ENCODE measurements at places on chromosomes 7 and 10.

- no peak for DNase-seq
Measured at GRCh38 chr7:114819616-114820362, 102.1 kb upstream of the MDFIC start.

DNA sequence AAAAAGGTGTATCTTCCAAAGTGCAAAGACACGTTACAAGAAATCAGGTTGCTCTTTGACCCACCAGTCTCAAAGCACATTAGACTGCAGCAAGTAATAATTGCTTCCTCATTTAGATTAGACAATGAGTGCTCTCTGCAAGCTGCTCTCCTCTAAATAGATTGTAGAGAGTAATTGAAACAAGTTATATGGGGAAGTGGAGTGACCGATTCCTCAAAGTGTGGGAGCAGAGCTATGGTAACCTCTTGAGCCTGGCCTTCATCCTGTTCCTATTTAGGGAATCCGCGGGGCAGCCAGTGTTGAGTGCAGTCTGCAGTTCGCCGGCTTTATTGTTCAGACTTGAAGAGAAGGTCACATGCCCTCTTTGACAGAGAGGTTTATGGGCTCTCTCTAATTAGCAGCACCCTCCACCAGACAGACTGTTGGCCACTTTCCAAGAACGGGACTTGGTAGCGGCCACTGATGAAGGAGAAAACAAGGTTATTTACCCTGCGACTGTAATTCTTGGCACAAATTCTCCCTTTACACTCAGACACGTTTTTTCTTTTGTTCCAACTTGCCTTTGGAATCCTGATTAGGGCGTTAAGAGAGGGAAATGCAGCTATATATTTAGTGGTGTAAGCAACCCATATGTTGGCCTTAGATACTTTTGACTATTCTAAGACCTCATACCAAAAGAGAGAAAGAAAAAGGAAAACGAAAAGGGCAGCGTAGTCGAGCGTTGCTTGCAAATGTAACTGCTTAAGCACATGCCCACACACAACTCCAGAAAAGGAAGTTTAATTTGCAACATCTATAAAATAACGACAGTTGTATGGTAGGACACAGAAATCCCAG, 107.5 kb downstream of the REEP3 start:
- peak; percentile 52 for DNase-seq

DNA sequence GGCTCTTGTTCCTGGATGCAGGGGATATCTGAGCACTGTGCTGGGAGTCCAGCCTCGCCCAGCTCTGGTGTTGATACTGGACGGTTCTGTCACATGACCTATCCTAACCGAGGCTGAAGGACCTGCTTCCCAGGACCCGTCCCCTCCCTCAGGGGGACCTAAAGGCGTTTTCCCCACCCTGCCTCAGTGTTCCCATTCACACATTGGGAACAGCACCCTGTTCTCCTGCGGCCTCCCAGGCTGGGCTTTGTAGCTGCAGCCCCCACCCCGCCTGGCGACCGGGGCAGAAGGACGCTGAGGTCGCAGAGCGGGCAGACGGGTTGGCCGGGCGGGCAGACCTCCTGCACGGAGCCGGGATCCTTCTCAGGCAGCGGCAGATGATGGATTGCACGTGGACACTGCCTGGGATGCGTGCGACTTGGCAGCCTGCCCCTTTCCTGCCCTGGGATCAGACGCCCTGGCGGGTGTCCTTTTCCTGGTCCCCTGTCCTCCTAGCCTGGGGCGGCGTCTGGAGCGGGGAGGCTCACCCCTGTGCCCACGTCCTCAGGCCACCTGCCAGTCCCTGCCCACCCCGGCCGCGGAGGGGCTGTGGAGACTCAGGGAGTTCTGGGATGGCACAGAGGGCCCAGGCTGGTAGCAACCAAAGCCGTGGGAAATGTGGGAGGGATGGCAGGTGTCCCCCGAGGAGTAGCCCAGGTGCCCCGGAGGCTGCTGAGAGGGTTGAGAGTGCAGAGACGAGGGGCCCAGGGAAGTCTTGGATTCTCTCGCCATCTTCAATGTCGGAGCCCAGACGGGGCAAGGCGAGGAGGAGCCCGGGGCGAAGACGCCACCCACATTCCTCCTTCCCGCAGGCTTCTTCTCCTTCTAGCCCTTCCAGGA, 17.2 kb upstream of the PSMG3 start:
- DNase-seq, result no peak

DNA sequence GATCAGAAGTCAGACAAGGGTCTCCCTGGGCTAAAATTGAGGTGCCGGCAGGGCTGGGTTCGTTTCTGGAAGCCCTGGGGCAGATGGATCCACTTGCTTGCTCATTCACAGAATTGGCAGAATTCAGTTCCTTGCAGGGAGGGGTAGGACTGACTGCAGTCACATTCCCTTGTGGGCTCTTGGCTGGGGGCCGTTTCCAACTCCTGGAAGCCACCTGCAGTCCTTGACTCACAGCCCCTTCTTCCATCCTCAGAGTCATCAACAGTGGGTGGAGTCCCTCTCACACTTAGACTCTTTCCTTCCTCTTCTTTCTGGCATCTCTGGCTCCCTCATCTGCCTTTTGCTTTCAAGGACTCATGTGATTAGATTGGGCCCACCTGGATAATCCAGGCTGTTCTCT, 54.6 kb upstream of the NANOS1 start:
- no peak for DNase-seq

GRCh38 chr7:55158541-55159382, 139.9 kb downstream of the EGFR start:
- no peak for DNase-seq

GRCh38 chr7:21717323-21717722, 174.5 kb downstream of the DNAH11 start:
- DNase-seq, result no peak
